ENCODE measurements at places on chromosomes 3 and 15.

GRCh38 chr3:81451611-81452010, 309.8 kb downstream of the GBE1 start:
- no peaks in the 10 kb centered on the region for H3K27me3 ChIP-seq
- H3K4me3 ChIP-seq = no peak overlapping the region
- no peaks in the 10 kb centered on the region for H3K4me1 ChIP-seq
- no peak overlapping the region for H3K27ac ChIP-seq
- no peaks in the 10 kb centered on the region for H3K36me3 ChIP-seq
- DNase-seq = no peak

GRCh38 chr3:150958683-150959082, 13.8 kb downstream of the CLRN1 start:
- no peaks in the 10 kb centered on the region for H3K4me1 ChIP-seq
- peaks cover 17% of the 10 kb centered on the region for H3K27me3 ChIP-seq
- no peak overlapping the region for H3K27ac ChIP-seq
- DNase-seq = no peak
- H3K4me3 ChIP-seq = no peak overlapping the region

DNA sequence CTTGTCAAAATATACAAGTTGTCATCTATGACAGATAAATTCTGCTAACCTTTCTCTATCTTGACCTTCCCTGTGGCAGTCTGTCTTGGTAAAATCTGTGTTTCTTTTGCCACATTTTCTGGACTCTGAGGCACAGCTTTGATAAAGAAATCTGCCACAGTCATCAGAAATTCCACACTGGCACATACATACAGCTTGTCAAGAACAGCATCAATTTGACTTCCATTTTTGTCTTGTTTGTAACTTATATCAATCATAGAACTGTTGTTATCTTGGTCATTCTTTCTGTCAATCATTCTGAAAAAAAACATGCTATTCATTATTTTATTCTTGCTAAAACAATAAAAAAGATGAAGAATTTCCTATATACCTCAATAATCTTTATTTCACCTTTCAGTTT, 130.8 kb downstream of the VPS13C start:
- H3K27ac ChIP-seq = no peak overlapping the region
- no peaks in the 10 kb centered on the region for H3K27me3 ChIP-seq
- no peak overlapping the region for H3K4me3 ChIP-seq
- DNase-seq = no peak

DNA sequence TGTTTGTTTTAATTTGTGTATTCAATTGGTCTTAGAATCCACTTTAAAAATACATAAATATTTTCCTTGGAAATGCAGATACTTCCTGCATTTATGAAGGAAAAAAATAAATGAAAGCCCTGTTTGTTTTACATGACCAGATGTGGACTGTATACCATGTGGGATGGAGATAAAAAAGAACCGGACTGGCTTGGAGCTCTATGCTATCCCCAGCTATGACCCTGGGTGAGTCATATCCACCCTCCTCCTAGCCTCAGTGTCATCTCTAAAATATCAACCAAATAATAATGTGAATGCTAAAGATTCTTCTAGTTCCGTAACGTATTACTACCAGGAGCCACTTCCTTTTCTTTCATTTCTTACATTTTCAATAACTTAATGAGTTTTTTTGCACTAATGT, 44.5 kb upstream of the PDZRN3 start:
- H3K27me3 ChIP-seq = no peaks in the 10 kb centered on the region
- H3K27ac ChIP-seq = no peak overlapping the region
- no peak for DNase-seq
- no peaks in the 10 kb centered on the region for H3K36me3 ChIP-seq
- H3K4me1 ChIP-seq = no peaks in the 10 kb centered on the region

Measured in activated CD8-positive, alpha-beta T cell treated with anti-CD3 and anti-CD28 coated beads for 36 hours (primary cell).